ENCODE measurements at places on chromosomes 1 and 21.

- DNase-seq, result peak; percentile 49
Measured at GRCh38 chr21:34807146-34807880, 138.5 kb downstream of the CLIC6 start.

DNA sequence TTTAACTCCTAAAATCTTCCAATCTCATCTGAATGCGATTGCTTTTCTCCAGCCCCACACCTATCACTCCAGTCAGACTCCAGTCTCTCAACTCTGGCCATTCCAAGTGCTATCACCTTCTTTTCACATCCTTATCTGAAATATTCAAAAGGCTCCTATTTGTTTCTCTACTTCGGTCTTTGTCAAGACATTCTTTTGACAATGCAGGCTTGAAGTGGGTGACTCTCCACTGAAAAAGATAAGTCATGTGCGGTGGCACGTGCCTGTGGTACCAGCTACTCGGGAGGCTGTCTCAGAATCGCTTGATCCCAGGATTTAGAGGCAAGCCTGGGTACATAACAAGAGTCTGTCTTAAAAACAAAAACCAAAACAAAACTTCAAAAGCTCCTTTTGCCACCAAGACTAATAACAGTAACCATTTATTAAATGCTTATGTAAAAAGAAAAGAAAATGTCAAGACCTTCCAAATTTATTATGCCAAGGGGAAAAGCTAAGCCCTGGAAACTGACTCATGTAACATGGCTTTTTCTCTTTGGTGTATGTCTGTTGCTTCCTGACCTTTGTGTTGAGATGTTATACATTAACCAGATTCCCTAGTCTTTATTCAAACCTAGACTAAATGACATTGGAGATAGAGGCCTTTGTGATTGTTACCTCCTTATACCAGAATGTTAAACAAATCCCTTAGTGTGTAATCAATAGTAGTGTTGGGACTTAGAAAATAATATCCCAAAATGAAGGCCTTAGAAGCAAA is 3.6 kb downstream of the ALG14 start:
- no peak for DNase-seq

- no peak for DNase-seq
Measured at GRCh38 chr1:202745323-202745888, 35.2 kb upstream of the SYT2 start.

DNA sequence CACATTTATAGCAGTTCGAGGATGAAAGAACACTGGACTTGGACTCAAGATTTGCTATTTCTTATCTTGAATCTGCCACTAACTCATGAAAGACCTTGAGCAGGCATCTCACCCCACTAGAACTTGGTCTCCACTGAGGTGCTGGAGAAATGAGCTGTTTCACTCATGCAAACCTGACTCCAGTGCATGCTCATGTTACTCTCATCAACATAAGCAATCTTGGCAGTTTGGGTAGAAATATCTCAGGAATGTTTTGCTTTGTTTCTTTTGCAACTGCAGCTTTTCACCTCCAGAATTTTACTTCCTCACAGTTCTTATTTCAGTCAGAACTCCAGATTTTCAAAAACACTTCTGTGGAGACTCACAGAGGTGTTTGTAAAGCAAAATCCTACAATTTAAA is 46.2 kb upstream of the DAB1 start:
- DNase-seq, result no peak

GRCh38 chr1:165288350-165289120 is 68.0 kb downstream of the LMX1A start:
- DNase-seq, result no peak

- DNase-seq, result no peak
Measured at GRCh38 chr1:80158771-80159170, 1152.2 kb upstream of the ADGRL4 start.

All from stimulated activated CD4-positive, alpha-beta T cell treated with anti-CD3 and anti-CD28 coated beads, Interleukin-1b, Interleukin-23, amount 100 ng/mL, for 24 hours (primary cell).